ENCODE measurements at places on chromosomes 4 and X.

GRCh38 chr4:105651884-105652283, 56.6 kb downstream of the INTS12 start:
- no peak for DNase-seq

GRCh38 chr4:38802561-38803355, 1.8 kb downstream of the TLR1 start:
- DNase-seq = no peak

DNA sequence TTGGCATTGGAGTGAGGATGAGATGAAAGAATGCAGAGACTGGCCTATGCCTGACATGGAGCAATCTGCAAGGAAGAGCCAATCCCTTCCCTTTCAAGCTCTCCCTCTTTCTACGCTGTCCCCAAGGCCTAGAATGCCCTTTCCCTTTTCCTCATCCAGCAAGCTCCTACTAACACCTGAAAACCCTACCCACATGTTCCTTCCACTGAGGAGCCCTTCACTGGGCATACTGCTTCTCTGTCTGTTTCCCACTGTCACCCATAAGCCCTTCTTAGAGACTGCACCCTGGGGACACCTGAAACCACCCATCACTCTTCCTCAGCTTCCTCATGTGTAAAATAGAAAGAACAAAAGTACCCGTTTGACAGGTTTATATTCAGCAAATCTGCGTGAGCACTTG, 249.6 kb upstream of the PSAPL1 start:
- DNase-seq = no peak

GRCh38 chr4:112005027-112005426, 140.2 kb upstream of the FAM241A start:
- no peak for DNase-seq

DNA sequence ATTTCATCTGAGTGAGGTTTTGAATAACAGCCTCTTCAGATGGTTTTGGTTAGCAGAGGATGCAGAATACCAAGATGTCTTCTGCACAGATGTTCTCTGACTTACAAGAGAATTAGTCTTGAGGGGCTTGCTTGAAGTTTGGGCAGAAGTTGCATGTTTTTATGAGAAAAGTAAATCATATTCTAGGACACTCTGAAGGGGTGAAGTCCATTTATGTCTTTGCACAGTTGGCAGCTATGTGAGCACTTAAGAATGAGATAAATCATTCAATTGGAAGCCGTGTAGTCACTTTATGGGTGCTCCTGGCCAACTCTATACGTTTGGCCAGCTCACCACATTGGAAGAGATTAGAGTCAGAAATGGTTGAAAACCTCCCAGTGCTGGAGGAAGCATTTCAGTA, 252.7 kb upstream of the KCNIP4 start:
- no peak for DNase-seq

- no peak for DNase-seq
Measured at GRCh38 chr4:168057412-168057811, 34.9 kb upstream of the ANXA10 start.

GRCh38 chrX:10931976-10932375, 179.2 kb upstream of the HCCS start:
- DNase-seq = no peak

GRCh38 chrX:14038375-14039085, 8.8 kb upstream of the GEMIN8 start:
- DNase-seq = no peak

DNA sequence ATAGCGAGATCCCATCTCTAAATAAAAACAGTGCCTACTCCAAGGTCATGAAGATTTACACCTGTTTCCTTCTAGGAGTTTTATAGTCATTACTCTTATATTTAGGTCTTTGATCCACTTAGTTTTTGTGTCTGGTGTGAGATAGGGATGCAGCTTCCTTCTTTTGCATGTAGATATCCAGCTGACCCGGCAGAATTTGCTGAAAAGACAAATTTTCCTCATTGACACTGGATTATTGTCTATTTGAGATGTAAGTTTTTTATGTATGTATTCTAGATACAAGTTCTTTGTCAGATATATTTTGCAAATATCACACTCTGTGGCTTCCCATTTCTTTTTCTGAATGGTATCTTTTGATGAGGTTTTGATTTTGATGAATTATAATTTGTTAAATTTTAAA, 85.4 kb downstream of the RFC1 start:
- DNase-seq = no peak

- DNase-seq = no peak
Measured at GRCh38 chr4:133555671-133556070, 406.6 kb downstream of the PCDH10 start.

- no peak for DNase-seq
Measured at GRCh38 chr4:156346959-156347385, 393.3 kb upstream of the CTSO start.

DNA sequence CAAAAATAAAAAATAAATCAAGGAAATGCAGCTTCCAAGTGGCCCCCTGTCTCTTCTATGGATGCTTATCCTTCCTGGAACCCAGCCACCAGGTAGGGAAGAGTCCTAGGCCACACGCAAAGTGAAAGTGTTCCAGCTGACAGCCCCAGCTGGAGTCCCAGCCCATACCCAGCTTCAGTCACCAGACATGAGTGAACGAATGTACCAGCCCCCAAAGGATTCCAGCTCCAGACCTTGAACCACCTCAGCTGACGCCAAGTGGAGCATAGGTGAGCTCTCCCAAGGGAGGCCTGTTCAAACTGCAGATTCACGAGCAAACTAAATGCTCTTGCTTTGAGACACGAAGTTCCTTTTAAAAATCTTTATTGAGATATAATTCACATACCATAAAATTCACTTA, 62.0 kb downstream of the BCOR start:
- no peak for DNase-seq

- no peak for DNase-seq
Measured at GRCh38 chrX:73855546-73855945, 292.5 kb downstream of the CHIC1 start.
